ENCODE measurements at places on chromosomes 5 and 9. TPM values are rescaled to one million over a fixed set of nuclear protein-coding genes. Genes with fewer than 3 reads are reported as not detected.

SLC6A18 gene
- total RNA-seq: not detected

UBE2QL1 gene
- total RNA-seq: not detected

MEGF9 gene
- total RNA-seq: 21.6 TPM

OLFM1 gene
- total RNA-seq: 2.6 TPM

STK10 gene
- total RNA-seq: 8.5 TPM

PBX3 gene
- 9.3 TPM for total RNA-seq

HSD17B4 gene
- 122 TPM for total RNA-seq

AHRR gene
- 0.09 TPM for total RNA-seq

EGFL7 gene
- total RNA-seq: 51.4 TPM

FUT7 gene
- not detected for total RNA-seq

C1QTNF2 gene
- total RNA-seq: not detected

ANKRD31 gene
- total RNA-seq: 0.07 TPM

PCSK1 gene
- total RNA-seq: not detected

NR6A1 gene
- total RNA-seq: 0.64 TPM

GRCh38 chr5:145887976-145888574 lies 15.3 kb upstream of the GRXCR2 start:
- peak; percentile 27 for DNase-seq

DNA sequence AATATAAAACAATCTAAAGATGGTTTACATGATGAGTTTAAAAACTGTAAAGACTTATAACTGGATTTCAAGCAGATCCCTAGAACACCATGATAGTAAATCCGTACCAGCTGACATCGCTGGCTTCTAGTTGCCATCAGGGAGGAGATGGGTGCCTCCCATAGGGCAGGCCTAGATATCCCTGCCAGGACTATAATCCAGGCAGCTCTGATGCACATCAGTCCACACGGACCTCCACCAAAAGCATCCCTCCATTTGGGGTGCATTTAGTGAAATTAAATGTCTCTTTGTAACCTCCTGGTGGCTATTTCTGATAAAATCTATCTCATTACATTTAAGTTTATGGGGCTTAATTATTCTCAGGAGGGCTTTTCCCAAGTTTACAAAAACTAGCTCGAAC lies 45.8 kb downstream of the RETREG1 start:
- DNase-seq: no peak

GRCh38 chr5:177550122-177550521 lies 4.2 kb downstream of the FAM193B start:
- DNase-seq: no peak

DNA sequence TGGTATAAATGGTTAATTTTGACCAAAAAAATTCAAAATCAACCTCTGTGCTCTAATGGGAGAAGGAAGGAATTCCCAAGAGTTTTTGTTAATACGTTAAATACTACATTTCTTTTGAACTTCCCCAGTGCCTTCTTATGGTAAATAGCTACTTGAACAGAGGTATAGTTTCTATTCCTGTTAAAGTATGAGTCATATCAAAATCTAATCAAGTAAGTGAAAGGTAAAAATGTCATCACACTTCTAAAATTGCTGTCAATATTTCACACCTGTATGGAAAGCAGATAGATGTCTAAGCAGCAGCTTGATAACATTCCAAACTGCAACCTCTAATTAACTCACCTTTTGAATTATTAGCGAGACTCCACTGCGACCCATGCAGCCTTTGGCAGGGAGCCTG lies 214.1 kb upstream of the MEF2C start:
- DNase-seq: no peak

- DNase-seq: no peak
Observed at GRCh38 chr9:4955836-4956235, 29.2 kb upstream of the JAK2 start.

DNA sequence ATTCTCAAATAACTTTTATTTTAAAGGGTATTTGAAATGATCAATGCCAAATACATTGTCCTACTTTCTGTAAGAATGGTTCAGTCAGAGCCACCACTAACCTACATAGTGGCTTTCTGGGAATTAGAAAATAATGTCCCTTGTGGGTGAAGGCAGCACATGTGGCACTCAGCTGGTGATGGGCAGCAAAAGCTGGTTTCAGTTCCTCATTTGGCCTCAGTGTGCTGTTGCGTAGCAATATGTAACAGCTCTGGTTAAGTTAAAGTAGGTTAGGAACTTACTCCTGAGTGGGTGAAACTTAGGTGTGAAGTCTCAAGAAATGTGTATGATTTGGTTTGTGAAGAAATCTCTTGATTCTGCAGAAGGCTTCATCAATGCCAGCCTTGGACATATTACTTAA lies 99.6 kb upstream of the SPEF2 start:
- no peak for DNase-seq

DNA sequence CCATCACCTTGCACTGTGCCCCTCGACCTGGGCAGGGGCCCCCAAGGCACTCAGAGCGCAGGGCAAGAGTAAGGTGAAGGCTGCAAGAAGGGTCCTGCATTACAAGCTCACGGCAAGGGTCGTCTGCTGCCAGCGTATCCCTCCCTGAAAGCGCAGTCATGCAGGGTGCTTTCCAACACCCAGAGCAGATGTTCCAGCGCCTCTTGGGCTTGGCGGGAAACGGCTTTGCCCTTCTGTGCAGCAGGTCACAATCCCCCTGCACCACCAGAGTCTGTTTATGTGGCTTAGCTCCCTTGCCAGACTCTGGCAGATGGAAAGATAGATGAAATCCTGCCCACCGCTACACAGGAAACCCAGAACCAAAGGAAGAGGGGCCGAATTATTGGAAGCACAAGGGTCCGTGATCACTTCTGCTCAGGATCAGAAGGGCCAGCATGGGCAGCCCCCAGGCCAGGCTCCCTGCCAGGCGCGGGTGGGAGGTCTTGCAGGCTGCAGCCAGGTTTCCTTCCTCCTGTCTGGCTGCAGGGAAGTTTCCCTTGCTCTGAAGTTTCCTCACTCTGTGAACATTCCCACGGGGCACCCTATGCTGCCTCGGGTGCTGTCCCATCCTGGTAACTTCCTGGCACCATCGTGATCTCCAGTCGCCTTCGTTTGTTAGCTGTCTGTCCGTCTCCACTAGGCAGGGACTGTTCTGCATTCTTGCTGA lies 132.2 kb downstream of the ZNF354C start:
- DNase-seq: no peak

DNA sequence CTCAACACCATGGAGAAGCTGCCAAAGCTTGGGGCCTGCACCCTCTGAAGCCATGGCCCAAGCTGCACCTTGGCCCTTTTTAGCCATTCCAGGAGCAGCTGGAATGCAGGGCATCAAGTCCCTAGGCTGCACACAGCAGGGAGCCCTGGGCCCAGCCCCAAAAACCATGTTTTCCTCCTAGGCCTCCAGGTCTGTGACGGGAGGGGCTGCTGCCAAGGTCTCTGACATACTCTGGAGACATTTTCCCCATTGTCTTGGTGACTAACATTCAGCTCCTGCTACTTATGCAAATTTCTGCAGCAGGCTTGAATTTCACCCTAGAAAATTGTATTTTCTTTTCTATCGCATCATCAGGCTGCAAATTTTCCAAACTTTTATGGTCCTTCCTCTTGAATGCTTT lies 64.6 kb downstream of the ELOVL7 start:
- DNase-seq: peak; percentile 1

- DNase-seq: peak; percentile 97
Observed at GRCh38 chr5:136053336-136054141, 24.8 kb downstream of the TGFBI start.

DNA sequence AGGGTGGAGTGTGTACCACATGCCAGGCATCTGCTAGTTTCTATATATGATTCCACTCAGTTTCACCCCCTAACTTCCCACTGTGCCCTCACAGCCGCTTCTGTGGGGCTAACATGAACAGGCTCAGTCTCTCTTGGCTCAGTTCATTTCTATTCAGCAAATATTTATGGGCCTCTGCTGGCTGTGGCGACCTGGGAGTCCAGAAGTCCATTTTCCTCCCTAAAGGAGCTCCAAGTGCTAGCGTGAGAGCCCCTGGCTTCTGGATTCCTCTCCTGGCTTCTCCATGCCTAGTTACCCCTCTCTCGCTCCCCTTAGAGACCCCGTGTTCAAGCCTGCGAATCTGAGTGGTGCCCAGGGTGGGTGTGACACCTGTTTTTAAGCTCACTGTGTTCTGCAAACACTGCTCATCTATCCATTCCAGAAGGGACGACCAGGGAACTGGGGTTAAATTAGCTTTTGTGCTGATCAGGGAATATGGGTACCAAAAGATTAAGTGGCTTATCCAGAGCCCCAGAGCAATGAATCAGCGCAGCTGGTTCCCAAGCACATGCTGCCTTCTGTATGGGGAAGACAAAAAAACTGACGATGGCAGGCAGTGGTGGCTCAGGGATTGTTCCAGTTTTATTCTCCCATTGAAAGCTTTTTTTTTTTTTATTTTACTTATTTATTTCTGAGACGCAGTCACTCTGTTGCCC lies 57.6 kb downstream of the HMCN2 start:
- no peak for DNase-seq

- no peak for DNase-seq
Observed at GRCh38 chr5:180783340-180784052, 19.1 kb downstream of the MGAT1 start.

- no peak for DNase-seq
Observed at GRCh38 chr9:34654323-34655051, 2.5 kb downstream of the IL11RA start.

- no peak for DNase-seq
Observed at GRCh38 chr5:135719428-135720063, 114.9 kb upstream of the SLC25A48 start.

GRCh38 chr5:132098151-132098594 lies 24.6 kb downstream of the CSF2 start:
- DNase-seq: no peak

DNA sequence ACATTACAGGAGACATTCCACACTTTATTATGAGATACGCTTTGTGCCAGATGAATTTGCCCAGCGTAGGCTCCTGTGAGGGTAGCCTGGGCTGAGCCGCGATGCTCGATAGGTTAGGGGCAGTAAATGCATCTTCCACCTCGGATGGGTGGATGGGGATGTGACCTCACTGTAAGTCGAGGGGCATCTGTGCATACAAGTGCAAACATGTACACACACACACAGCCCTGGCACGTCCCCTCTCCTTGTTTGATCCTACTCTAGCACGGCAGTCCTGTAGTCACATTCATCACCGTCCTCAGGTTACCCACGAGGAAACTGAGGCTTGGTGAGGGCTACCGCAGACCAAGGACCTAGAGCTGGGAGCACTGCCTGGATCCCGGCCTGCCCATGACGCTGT lies 166.8 kb downstream of the COL23A1 start:
- no peak for DNase-seq

DNA sequence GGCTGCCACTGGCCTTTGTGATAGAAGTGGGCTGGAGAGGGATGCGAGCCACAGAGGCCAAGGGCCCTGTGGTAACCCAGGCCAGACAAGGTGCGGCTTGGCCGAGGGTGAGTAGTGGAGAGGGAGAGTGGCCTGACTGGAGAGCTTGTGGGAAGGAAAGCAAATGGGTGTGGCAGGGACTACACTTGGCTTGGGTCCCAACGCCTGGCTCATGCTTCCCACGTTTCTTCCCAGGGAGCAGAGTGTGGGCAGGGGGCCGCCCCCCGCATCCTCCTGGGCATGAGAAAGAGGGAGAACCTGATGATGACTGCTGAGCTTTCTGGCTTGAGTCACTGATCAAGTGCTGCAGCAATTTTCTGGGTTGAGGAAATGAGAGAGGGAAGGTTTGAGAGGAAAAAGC lies 95.7 kb downstream of the ANKH start:
- peak; percentile 21 for DNase-seq

DNA sequence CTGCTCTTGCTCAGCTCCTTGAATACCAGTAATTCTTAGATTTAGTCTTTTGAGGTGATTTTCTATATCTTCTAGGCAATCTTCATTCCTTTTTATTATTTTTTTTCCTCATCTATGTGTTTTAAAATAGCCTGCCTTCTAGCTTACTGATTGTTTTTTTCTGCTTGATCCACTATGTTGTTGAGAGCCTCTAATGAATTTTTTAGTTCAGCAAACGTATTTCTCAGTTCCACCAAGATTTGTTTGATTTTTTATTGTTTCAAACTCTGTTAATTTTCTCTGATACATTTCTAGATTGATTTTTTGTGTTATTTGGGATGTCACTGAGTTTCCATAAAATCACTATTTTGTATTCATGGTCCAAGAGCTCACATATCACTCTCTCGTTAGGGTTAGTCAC lies 9.5 kb downstream of the POLK start:
- DNase-seq: no peak

- DNase-seq: no peak
Observed at GRCh38 chr5:6583049-6583880, 49.6 kb downstream of the NSUN2 start.

- no peak for DNase-seq
Observed at GRCh38 chr9:13817754-13818278, 496.1 kb downstream of the NFIB start.

- no peak for DNase-seq
Observed at GRCh38 chr9:89740722-89741121, 135.9 kb downstream of the GADD45G start.

DNA sequence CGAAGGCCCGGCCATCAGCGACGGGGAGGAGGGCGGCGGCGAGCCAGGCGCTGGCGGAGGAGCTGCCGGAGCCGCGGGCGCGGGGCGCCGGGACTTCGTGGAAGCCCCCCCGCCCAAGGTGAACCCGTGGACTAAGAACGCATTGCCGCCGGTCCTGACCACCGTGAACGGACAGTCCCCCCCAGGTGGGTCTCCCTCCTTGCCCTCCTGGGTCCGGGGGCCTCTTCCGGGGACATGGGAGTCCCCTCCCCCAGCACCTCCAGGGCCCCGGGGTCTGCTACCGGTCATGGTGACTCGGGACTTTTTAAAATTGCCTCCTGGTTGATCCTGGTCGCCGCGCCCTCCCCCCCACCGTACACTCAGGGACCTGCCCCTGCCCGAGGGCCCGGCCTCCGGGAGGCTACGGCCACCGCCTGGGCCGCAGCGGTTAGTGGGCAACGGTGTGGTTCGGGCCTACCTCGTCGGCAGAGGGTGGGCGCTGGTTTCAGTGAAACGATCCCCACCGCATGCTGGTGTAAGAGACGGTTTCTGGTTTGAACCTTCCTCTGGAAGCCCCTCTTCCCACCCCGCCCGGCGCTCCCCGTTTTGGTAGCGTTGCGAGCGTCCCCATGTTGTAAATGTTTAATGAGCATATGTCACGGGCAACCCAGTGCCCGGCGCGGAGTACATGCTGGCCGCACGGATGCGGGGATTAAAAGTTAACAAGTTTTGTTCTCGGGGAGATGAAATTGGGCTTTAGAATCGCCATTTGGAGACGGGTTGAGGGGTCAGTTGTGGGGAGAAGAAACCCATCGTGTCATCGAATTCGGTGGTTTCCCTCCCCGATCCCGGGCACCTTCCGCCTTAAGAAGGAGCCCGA lies 1.1 kb downstream of the LARP1 start:
- peak; percentile 72 for DNase-seq
